ENCODE measurements at places on chromosomes 12 and 14.

- DNase-seq, result no peak
These were observed 91.9 kb upstream of the RESF1 start for GRCh38 chr12:31867292-31867691.

DNA sequence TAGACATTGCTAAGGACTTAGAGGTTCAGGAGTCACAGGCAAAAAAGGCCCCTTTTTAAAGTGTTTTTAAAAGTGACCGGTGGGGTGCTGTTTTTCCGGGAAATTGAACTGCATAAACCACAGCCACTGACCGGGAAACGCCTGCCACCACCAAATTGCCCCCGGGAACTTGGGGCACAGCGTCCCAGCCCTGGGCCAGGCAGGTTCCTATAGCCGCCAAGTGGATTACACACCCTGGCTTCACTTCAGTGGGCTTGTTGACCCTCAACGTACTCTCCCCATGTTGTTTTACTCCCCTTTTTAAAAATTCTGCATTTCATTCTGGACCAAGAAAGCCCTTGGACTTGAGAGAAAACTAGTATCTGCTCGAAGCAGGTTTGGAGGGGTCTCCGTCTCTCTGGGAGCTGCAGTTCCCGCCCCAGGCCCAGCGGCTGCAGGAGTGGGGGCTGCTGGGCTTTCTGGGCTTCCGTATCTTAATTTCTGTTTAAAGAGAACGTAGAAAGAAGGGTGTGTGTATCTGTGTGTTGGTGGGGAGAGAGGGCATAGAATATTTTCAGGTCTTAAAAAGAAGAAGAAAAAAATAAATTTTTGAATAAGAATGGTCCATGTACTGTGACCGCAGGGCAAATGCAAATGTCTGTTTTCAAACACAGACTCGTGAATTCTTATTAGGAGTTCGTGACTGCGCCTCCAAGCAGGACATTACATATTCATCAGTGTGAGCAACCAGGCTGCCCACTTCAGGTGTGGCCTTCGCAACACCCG, 82.9 kb downstream of the PAPOLA start:
- DNase-seq, result no peak

DNA sequence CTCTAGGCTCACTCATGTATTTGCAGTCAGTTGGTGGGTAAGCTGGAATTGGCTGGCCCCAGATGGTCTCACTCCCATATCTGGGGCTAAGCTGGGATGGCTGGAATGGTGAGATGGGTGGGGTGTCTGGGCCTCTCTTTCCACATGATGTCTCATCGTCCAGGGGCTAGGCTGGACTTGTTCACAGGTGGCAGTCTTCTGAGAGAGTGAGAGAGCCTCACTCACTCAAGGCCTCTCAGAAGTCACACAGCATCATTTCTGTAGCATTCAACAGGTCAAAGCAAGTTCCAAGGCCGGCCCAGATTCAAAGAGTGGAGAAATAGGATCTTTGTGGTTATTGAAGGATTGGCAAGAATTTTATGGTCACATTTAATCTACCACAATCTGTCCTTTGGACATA, 102.7 kb downstream of the UNC79 start:
- DNase-seq, result no peak

GRCh38 chr12:110845339-110845682, 1.5 kb upstream of the CCDC63 start:
- DNase-seq, result no peak

- DNase-seq, result no peak
These were observed 176.7 kb upstream of the SEL1L start for GRCh38 chr14:81710232-81710845.

DNA sequence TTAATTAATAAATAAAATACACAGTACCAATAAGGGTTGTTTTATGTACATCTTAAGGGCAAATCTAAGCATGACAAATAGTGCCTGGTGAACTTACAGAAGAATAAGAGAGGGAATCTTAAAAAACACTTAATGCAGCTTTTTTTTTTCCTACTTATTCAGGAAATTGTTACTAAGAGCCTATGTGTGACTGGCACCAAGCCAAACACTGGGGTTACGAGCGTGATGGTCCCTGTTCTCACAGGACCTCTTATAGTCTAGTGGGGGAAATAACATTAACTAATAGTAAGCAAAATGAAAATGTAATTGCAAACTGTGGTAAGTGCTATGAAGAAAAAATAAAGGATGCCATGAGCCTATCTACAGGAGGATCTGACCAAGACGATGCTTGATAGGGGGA, 53.6 kb downstream of the RTN1 start:
- no peak for DNase-seq

GRCh38 chr14:105260959-105261358, 12.6 kb downstream of the BTBD6 start:
- no peak for DNase-seq

DNA sequence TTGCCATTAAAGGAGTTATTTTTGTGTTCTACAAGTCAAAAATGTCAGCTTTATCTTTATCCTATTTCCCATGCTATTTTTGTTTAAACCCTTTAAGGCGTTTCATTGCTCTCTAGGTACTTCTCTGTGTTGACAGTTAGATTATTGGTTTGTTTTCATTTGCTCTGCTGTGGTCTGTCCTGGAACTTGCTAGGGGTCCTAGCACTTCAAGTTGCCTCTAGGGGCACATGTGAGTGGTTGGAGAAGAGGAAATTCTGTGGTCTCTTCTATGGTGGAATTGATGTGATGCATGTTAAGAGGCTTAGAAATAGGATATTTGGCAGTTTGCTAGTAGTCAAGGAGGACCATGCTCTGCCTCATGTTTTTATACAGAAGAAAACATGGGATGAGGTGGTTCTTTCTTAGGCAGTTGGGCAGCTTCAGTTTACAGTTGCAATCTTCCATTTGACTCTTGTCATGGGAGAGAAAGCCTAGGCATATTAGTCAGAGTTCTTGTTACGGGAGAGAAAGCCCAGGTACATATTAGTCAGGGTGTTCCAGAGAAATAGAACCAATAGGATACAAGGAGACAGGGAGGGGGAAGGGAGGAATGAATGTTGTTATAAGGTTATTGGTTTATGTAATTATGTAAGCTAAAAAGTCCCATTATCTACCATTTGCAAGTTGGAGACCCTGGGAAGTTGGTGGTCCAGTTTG, 14.4 kb downstream of the TTLL5 start:
- DNase-seq, result no peak

Data from NCI-H2029 (cell line).